ENCODE measurements at places on chromosomes 1 and 21.

DNA sequence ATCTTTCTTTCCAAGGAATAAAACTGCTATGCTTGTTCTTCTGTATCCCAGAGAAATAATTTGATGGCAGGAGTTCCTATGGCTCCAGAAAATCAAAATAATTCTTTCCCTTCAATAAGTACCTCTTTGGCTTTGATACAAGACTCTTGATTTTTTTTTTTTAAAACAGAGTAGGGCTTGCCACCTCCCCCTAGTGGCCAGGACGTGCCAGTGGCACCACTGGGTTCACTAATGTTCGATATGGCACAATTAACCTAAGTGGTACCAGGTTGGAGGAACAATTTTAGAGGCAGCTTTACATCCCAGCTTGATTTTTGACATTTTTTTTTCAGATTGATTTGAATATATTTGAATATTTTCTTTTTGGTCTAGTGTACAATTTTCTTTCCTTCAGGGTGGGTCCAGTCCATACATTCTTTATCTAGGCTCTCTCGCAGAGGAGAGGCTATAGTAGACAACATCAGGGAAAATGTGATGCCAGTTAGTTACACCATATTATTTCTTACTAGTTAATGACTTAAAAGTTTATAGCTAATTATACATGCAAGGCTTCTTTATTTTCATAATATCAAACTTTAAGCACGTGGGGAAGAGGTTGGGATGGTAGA lies 330.9 kb downstream of the S1PR1 start:
- DNase-seq, result no peak

GRCh38 chr21:17819877-17820229 lies 697 bp upstream of the C21orf91 start:
- no peak for DNase-seq

- no peak for DNase-seq
These were observed 20.2 kb upstream of the IVNS1ABP start for GRCh38 chr1:185337246-185337645.

GRCh38 chr1:161084597-161084988 lies 4.8 kb downstream of the NECTIN4 start:
- no peak for DNase-seq

- DNase-seq, result no peak
These were observed 54.1 kb downstream of the RIPK4 start for GRCh38 chr21:41712730-41713129.

DNA sequence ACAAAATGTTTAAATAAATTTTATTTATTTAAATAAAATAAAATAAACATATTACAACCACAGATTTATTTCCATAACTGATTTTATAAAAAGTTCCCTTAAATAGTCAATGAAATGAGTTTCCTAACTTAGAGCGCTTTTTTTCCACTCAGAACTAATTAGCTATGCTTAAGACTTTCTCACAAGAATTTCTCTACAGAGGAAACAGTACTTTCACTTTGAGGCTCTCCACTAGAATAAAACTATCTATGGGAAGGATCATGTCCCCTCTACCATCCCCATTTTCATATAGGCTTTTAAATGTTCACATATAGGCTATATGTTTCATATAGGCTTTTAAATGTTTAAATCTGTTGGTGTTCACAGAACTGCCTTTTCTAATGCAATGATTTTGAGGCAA lies 40.0 kb upstream of the DPH5 start:
- DNase-seq, result no peak

DNA sequence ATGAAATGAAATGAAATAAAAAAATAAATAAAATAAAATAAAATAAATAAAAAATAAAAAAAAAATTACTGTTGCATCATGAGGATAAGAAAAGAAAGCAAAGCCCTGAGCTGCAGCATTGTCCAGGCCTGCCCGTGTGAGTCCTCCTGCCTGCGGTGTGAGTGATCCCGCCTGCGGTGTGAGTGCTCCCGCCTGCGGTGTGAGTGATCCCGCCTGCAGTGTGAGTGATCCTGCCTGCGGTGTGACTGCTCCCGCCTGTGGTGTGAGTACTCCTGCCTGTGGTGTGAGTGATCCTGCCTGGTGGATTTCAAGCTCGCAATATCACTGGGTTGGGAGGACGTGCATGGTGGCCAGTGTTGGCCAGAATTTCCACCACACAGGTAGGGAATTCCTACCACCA lies 22.4 kb upstream of the PTTG1IP start:
- DNase-seq, result no peak

DNA sequence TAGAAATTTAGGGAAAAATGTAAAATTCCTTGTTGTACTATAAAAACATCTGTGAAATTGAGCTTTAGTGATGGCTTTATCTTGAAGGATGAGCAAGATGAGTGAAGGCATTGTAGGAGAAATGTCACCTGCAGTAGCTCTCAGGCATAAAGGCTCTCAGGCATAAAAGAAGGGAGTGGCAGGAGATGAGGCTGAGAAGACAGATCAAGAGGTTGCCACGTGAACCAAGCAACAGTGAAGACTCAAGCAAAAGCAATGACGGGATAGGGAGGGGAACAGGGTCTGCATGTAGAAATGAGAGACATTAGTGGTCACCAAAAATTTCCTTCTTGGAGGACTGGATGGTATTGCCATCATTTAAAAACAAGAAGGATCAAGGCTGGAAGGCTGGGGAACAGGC lies 98.8 kb downstream of the ST3GAL3 start:
- no peak for DNase-seq
